ENCODE measurements at places on chromosomes 1 and 21. TPM values are rescaled to one million over a fixed set of nuclear protein-coding genes. Genes with fewer than 3 reads are reported as not detected.

Gene RNU11
- total RNA-seq = not detected

Gene RNASEL
- 2.6 TPM for total RNA-seq

Gene KCNT2
- total RNA-seq = not detected

Gene TENT5C
- 0.14 TPM for total RNA-seq

Gene OR2L3
- not detected for total RNA-seq

Gene RNF19B
- 22.4 TPM for total RNA-seq

All from A549 treated with CpdA at 1 μM for 4 hours (cell line).